Kasumi-1 (cell line): ENCODE measurements at places on chromosomes 4 and X.

GRCh38 chrX:40473460-40474204 is 107.1 kb upstream of the ATP6AP2 start:
- DNase-seq: no peak

- DNase-seq: no peak
Measured at GRCh38 chrX:155001873-155002272, 20.6 kb downstream of the F8 start.

GRCh38 chr4:15690020-15690809 is 8.6 kb downstream of the FAM200B start:
- DNase-seq: peak; percentile 10

DNA sequence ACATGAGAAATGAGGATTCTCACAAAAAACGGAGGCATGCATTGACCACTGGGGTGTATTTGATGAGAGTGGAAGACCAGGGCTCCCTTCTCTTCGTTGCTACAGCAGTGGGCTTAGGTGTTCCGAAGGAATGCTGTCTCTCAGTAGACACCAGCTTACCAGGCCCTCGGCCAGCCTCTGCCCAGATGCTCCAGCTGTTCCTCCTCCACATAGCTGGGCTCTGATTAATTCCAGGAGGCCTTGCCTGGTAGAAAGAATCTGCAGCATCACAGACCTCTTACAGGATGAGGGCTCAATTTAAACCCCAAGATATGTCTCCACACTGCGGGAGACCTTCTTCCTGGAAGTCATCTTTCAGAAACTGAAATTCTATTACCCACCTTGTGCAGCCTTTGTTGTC is 346.6 kb upstream of the TENM3 start:
- no peak for DNase-seq

DNA sequence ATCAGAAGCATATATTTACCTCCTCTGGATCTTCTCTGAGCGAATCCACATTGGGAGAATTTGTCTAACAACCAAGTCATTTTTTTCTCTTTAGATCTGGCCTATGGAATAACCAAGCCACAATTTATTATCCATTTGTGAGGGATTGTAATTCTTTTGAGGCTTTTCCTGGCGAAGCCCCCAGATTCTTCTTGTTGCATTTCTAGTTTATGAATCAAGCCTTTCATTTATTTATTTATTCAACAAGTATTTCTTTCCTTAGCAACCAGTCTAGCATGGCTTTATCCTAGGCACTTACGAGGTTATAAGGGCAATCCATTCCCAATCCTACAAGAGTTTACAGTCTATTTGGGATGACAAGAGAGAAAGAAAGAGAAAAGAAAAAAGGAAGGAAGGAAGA is 18.4 kb upstream of the FNIP2 start:
- DNase-seq: no peak

- DNase-seq: no peak
Measured at GRCh38 chrX:37553476-37553875, 18.0 kb upstream of the LANCL3 start.

GRCh38 chrX:55593296-55593695 is 29.9 kb upstream of the FOXR2 start:
- DNase-seq: no peak

DNA sequence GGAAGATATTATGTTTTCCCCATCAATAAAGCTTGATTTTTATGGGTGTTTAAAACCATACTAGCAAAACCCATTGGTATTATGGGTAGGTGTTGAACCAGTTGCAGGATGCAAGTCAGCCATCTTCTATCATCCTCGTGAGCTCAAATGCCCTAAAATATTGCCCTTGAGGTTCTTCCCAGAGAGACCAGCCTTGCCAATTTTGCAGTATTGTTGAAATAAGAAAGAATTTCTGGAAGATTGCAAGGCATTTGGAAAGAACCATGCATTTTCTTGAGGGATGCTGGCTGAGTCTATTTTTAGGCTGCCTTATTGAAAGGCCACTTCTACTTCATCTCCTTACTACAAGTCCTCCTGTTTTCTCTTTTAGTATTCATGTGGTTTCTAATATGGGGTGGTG is 60.9 kb upstream of the SOD3 start:
- no peak for DNase-seq

DNA sequence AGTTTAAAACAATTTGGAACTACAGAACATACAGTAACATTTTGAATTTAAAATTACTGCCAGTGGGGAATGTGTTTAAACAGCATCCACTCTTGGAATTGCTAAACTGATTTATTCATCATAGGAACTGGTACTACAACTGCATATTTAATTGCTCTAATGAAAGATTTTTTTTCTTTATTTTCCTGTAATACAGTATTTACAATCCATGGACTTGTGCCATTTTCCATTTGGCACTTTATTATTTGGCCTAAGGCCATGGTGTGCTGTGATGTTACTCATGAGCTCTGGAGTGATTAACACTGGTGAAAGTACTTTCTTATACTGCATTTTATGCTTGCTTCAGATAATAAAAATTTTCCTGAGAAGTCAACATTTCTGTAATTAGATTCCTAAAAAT is 69.7 kb upstream of the NUDT6 start:
- DNase-seq: no peak

- DNase-seq: no peak
Measured at GRCh38 chr4:147151763-147152162, 206.1 kb upstream of the TTC29 start.

DNA sequence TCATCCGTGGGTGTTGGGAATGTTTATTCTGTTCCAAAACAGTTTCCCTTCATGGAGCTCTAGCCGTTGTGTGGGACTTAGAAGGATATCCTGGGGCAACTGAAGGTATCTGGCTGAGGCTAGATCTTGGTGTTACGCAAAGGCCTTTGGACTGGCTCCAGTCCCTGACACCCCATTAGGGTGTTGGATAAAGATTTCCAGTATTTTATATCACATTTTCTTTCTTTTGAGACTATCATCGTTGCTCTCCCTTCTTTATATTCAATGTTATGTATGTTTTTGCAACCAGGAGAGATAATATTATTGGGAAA is 103.0 kb downstream of the TECRL start:
- DNase-seq: no peak

DNA sequence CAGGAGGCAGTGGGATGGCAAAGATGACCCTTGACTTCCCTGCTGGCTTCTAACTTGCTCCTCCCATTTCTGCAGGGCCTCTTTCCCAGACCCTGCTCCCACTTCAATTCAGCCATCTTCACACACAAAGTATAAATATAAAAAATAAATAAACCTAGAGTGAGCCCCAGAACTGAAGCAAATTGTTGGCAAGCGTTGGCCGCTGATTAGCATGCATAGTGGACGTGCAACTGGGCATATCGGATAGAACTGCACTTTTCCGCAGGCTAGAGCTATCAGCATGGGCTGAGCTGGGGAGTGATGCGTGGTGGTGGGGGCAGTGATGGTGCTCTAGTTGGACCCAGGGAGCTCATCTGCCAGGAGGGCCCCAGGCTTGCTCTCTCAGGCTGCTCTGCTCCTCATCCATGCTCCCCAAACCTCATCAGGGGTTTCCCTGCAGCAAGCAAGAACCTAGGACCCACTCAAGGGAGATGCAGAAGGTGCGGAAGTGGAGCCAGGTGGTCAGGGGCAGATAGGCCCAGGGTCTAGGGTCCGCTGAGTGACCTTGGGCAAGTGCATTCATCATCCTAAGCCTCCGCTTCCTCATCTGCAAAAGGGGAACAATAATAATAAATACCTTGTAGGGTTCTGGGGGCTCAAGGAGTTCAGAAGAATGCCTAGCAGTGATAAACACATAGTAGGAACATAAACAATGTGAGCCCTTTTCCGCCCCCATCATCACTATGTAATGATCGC is 146.8 kb upstream of the PJA1 start:
- DNase-seq: no peak

- DNase-seq: no peak
Measured at GRCh38 chrX:97672608-97673007, 788.9 kb downstream of the RPA4 start.
